Suppressor macrophage (primary cell): ENCODE measurements at places on chromosomes 3 and 15.
A peak's percentile ranks its signal among the peaks of the same experiment; 100 is the strongest.

GRCh38 chr15:75682181-75683135 is 30.2 kb downstream of the CSPG4 start:
- no peak for DNase-seq

- DNase-seq = no peak
Observed at GRCh38 chr3:172146349-172146748, 107.0 kb downstream of the FNDC3B start.

GRCh38 chr3:12727481-12727880 is 31.6 kb downstream of the TMEM40 start:
- no peak for DNase-seq

DNA sequence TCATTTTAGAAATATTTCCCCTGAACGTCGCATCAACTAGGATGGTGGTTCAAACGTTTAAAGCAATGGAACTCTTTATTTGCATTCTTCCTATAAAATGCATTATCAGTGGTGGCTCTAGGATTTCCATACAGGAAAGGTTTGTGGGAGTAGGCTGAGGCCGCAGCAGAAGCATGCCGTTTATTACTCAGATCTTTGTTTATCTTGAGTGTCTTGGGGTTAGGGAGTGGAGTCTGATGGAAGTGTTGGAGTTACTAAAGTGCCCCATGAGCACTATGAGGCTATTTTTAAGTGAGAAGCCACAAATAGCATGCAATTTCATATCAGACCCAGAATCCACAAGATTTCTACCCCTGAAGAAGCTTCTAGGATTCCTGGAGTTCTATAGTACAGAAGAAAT is 26.2 kb downstream of the ATOSA start:
- DNase-seq = no peak

GRCh38 chr15:70348226-70348543 is 250.5 kb upstream of the TLE3 start:
- no peak for DNase-seq

GRCh38 chr15:83571820-83572707 is 81.9 kb upstream of the ADAMTSL3 start:
- peak; percentile 28 for DNase-seq

GRCh38 chr15:35168464-35168863 is 83.4 kb upstream of the NANOGP8 start:
- no peak for DNase-seq

DNA sequence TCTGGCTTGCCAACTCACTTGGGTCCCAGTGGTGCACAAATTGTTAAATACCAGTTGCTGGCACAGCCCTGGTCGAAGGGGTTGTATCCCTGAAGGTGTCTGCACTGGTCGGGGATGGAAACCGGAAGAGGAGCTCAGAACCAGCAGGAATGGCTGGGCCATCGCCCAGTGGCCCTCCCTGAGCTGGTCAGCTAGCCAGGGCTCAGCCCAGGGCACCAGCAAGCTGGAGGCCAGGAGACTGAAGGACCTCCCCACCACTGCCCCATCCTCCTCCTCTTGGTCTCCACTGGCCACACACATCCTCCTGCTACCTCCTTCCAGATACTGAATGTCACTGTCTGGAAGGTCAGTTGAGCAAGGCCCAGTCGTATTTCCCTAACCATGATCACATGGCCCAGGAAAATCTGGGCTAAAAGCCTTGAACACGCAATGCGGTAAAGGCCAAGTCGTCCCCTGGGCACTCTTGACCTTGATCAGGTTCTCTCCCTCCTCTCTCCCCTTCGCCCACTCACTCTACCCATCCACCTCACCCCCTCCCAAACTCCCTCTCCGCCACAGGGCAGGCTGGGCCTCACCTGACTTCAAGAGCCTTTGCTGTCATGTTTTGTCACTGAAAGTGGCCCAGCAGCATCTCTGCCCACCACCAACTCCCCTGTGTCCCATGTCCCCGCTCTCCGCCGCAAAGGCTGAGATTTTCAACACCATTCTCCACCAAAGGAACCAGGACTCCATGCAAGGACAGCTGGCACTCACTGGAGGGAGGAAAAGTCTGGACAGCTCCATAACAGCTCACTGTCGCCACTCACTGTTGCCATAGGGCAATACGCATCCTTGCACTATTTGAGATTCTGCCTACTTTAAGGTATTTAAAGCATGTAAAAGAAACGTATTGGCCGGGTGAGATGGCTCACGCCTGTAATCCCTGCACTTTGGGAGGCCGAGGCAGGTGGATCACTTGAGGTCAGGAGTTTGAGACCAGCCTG is 12.1 kb downstream of the ZDHHC19 start:
- peak; percentile 35 for DNase-seq

DNA sequence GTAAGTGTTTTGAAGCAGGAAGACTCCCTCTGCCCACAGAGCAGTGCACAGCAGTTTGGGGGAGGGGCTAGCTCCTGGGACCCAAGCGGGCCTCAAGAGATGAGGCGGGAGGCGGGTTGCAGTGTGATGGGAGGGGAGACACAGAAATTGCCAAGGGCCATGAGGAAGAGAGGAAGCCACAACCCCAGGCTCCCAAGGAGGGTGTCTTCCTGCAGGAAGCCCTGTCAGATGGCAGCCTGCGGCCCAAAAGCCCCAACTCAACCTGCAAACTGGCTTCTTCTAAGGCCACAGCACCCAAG is 7.3 kb upstream of the ISLR2 start:
- no peak for DNase-seq

DNA sequence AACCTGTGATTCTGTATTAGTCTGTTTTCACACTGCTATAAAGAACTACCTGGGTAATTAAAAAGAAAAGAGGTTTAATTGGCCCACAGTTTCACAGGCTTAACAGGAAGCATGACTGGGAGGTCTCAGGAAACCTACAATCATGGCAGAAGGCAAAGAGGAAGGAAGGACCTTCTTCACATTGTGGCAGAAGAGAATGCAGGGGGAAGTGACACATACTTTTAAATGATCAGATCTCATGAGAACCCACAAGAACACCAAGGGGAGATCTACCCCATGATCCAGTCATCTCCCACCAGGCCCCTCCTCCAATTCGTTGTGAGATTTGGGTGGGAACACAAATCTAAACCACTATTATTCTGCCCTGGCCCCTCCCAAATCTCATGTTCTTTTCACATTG is 6.1 kb downstream of the ZKSCAN7 start:
- DNase-seq = no peak

GRCh38 chr3:114816052-114816451 is 331.0 kb downstream of the ZBTB20 start:
- DNase-seq = no peak

- DNase-seq = no peak
Observed at GRCh38 chr3:140177943-140178342, 243.0 kb downstream of the CLSTN2 start.

GRCh38 chr3:184716622-184717398 is 4.9 kb upstream of the MAGEF1 start:
- peak; percentile 58 for DNase-seq

DNA sequence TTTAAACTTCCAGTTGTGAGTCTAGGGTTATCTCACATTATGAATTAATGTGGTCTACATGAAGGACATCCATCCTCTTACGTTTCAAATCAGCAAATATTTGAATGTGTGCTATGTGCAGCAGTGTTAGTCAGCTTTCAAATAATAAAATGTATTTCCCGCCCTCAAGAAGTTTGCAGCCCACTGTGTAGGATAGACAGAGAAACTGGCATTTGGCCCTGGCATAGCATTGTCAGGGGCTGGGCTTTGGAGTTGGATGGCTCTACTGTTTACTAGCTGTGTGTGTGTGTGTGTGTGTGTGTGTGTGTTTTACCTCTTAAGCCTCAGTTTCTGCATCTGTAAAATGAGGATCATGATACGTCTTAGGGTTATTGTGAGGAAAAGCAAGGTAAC is 400.5 kb upstream of the C2CD4B start:
- DNase-seq = no peak

GRCh38 chr15:74598126-74598842 is 17.4 kb upstream of the CLK3 start:
- peak; percentile 95 for DNase-seq

GRCh38 chr15:74201710-74202420 is 722 bp downstream of the STRA6 start:
- no peak for DNase-seq

DNA sequence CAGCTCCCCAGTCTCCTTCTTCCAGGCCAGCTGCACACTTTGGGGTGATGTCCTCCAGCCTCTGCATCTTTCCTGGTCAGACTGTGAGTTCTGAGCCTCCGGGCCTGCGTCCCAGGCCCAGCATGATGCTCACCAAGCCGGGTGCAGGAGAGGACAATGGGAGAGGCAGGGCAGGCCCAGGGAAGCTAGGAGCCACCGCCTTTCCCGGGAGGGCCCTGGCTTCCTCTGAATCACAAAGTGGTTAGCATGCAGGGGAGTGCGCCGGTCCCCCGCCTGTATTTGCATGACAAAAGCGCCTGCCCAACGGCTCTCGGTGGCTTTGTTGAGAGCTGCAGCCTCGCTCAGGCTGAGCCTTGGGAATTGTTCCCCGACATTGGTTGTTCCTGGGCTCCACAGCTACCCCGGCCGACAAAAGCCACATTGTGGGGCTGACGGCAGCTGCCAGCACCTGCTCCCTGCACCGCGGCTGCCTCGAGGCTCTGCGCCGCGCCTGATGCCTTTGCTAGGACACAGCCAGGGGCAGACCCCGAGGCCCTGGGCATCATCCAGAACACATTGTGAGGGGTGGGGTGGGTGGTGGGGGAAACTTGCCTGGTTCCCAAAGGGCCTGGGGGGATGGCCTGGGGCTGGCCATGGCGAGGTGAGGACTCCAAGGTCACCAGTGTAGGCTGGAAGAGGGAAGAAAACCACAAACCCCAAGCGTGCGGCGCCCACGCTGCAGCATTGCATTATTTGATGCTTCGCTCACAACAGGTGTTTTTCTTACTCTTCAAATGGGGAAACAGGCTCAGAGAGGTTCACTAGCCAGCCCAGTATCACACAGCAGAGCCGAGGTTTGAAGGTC is 20.0 kb upstream of the KLF13 start:
- DNase-seq = no peak

DNA sequence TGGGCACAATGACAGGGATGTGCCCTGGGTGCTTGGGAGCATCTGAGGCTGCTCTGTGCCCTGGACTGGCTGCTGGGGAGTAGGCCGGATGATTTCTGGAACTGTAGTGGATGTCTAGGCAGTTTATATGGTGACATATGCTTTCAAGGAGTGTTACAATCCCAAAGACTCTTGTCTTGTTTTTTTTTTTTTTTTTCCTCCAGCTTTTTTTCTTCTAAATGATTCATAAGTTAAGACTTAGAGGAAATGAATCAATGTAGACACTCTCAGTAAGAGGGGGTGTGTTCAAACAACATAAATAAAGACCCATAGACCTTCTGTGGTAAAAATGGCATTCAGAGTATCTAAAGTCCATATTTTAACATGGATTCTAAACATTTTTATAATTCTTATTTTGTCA is 706.1 kb upstream of the GOLIM4 start:
- DNase-seq = no peak

DNA sequence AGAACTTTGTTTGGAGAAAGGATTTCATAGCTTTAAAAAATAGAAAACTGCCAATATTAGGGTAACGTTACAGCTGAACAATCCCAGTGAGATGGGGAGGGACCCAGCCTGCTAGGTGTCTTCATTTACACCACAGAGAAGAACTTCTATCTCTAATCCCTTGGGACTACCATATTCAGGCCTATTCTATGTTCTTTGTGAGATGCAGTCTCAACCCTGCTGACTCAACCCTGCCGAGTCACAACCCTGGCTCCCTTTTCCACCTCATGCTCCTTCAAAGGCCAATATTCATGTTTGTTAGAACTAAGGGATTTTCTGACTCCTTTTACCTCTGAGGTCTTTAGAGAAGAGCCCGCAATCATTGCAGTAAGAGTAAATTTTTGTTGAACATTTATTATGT is 350.5 kb downstream of the EPHB1 start:
- no peak for DNase-seq

DNA sequence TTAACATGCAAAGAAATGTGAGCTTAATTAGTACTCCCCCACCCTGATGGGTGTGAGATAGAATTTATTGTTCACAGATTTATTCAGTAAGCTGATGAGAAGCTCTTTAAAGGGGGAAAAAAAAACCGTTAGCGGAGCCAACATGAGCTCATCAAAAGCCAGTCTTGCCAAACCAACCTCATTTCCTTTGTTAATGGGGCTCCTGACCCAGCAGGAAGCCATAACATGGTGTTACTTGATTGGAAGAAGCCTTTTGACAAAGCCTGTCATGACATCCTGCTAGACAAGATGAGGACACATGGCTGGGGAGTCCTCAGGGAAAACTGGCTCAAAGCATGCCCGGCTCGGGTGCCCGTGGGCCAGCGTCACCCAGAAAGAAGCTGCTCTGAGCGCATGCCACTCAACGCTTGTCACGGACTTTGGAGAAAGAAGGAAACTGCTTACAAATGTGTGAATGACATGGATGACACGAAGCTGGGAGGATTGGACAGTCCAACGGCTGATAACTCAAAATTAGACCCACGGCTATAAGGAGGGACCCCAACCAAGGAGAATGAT is 64.6 kb downstream of the SLCO2A1 start:
- DNase-seq = no peak

DNA sequence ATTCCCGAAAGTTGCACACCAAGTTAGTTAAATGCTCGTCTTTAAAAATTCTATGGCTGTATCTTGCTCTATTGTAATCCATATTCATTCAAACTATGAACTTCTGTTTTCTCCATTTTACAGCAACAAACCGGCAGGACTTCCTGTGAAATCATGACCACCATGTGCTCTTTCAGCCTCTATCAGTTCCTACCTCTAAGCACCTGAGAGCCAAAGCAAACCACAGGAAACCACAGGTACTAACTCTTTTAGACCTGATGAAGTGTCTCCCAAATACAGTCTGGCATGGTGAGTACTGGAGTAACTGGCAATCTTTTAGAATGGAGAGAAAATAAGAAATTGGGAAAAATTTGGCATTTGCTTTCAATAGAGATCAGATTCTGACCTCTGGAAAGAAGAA is 186.5 kb upstream of the SLITRK3 start:
- DNase-seq = no peak

- DNase-seq = no peak
Observed at GRCh38 chr3:64716110-64716710, 28.4 kb upstream of the ADAMTS9 start.

DNA sequence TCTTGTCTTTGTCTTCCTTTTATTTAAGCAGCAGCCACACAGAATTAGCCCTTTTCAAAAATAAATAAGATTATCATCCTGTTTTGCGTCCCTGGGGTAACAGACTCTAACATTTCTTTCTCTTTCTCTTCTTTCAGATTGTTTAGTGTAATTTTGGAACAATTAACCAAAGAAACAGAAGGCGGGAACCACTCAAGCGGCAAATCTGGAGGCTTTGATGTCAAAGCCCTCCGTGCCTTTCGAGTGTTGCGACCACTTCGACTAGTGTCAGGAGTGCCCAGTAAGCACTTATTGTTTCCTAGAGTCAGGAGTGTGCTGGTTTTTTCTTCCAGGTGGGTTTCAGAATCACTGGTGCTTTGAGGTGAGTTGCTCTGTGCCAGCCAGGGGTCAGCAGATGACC is 165.6 kb downstream of the CACNA1D start:
- no peak for DNase-seq

- DNase-seq = no peak
Observed at GRCh38 chr3:53083521-53083920, 37.6 kb upstream of the SFMBT1 start.
